ENCODE measurements at places on chromosomes 16 and 17.
A peak's percentile ranks its signal among the peaks of the same experiment; 100 is the strongest.

DNA sequence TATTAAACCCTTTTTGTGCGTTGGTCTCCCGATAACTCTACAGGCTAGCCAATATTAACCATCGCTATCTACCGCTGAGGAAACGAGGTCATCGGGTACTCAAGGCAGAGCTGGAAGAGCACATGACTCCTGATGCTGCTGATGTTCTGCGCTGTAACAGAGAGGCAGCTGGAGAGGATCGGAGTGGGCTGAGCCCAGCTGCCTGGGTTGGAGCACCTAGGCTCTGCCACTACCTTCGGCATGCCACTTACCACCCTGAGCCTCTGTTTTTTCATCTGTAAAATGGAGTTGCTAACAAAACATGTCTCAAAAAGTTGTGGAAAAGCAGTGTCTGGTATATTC, 432 bp upstream of the SLC46A1 start:
- DNase-seq, result peak; percentile 59

- DNase-seq, result no peak
Observed at GRCh38 chr16:79411805-79412204, 188.7 kb downstream of the MAF start.

DNA sequence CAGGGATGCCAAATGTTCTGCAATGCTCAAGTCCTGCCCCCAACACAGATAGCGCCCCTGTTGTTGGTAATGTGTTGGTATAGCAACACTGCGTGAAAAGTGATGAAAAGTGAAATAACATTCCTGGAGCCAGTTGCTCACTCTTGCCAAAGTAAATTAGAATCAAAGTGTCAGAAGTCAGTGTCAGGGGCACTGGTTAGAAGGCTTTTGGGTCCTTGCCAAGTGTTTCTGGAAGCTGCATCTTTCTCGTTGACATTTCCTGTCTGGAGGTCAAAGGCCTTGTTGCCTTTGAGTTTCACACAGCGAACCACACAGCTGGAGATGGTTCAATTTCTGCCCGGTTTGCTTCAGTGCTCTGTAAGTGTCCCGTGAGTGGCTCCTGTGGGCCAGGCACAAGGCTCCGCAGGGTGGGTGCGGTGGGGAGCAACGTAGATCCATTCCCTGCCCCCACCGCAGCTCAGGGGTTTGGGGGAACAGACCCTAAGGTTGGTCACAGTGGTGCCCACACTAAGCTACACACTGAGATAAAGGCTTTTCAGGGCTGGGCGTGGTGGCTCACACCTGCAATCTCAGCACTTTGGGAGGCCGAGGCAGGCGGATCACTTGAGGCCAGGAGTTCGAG, 3.6 kb upstream of the SLC16A5 start:
- no peak for DNase-seq

DNA sequence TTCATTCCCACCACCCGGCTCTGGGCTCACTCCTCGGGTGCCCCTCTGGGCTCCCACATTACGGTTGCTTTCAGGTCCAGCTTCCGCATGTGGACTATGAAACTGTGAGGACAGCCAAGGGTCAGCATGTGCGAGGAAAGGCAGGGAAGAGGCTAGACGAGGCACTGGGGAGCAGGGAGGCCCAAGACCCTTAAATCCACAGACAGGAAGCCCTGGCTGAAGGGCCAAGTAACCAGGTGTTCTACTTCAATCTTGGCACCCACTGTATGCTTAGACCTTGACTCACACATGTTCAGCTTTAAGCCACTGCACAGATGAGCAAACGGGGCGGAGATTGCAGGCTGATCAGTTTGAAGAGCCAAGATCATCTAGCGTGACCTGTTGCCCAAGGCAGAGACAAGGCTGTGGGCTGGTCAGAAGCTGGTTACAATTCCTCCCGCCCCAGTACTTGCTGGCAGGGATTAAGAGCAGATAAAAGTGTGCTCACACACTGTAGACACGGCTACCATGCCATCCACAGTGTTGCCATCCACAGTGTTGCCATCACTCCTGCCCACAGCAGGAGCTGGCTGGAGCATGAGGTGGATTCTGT, at the start of gene CES4A:
TSS of gene CES4A (plus strand) at position 393 of the 592 bp plus-strand sequence. CDS start at position 577, 184 bp downstream.
- no peak for DNase-seq

- DNase-seq, result no peak
Observed at GRCh38 chr17:53426505-53426904, 396.2 kb upstream of the KIF2B start.

GRCh38 chr16:827513-827912, 27.0 kb upstream of the GNG13 start:
- DNase-seq, result no peak

GRCh38 chr16:86850670-86851069, 272.3 kb downstream of the FOXL1 start:
- no peak for DNase-seq

DNA sequence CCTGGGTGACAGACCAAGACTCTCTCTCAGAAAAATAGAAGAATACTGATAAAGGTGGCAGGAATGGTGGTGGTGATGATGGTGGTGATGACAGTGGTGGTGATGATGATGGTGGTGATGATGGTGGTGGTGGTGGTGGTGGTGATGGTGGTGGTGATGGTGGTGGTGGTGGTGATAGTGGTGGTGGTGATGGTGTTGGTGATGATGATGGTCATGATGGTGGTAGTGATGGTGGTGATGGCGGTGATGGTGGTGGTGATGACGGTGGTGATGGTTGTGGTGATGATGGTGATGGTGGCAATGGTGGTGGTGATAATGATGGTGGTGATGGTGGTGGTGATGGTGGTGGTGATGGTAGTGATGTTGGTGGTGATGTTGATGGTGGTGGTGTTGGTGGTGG, 18.0 kb upstream of the CIITA start:
- DNase-seq, result no peak

DNA sequence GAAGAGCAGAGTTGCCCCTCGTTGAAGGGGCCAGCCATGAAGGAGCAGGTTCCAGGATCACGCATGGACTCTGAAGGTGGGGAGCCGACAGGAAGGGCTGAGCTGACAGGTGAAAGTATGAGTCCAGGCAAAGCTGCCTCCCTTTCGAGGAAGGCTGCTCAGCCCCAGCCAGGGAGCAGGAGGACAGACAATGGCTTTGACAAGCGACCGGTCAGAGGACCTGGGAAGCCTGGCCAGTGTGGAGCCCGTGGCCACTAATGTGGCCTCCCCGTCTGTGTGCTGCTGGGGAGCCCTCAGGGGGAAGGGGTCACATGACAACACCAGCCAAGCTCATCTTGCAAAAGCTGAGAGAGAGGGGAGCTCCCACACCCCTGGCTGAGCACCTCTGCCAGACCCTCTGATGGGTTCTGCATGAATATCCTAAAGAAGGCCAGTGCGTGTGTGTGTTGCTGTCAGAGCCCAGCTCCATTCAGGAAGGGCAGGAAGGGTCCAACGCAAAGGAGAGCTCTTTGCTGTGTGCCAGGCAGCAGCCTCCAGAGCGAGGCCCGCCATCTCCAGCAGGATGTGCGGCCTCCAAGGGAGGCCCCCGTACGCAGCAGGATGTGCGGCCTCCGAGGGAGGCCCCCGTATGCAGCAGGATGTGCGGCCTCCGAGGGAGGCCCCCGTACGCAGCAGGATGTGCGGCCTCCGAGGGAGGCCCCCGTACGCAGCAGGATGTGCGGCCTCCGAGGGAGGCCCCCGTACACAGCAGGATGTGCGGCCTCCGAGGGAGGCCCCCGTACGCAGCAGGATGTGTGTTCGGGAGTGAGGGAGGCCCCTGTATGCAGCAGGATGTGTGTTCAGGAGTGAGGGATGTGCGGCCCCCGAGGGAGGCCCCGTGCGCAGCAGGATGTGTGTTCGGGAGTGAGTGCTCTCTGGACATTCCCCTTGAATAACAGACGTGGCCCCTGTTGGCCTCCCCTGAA, 102.1 kb upstream of the CHMP6 start:
- no peak for DNase-seq

GRCh38 chr17:42843358-42843934, 934 bp upstream of the AOC2 start:
- no peak for DNase-seq

DNA sequence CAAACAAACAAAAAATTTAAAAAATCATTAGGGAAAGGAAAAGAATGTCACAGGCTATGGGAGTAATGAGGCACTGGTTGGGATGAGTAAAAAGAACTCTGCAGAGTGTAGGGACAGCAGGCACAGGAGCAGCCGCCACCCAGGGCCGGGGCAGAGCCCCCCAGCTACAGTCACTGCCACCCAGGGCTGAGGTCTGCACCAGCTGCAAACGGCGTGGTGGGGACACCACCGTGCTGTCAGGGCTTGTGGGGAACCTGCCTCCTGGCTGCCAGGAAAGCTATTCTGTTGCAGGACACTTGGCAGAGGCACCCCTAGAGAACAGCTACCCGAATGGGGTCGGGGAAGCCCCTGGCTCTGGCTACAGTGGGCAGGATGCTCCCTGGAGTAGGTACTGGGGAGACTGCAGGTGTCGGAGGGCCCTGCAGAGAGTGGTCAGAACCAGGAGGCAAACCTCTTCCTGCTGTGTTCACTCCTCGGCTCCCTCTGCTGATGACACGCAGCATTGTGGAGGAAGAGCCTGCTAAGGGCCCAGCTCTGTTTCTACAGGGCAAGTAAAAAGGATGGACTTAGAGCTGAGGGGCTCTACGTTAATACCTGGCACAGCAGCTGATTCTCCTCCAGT, 32.3 kb upstream of the CAPN15 start:
- DNase-seq, result peak; percentile 56

GRCh38 chr17:5027916-5028315, 7.3 kb downstream of the SLC52A1 start:
- no peak for DNase-seq

- DNase-seq, result no peak
Observed at GRCh38 chr16:89502081-89502843, 5.9 kb upstream of the SPG7 start.

- DNase-seq, result no peak
Observed at GRCh38 chr16:72743011-72743761, 304.7 kb downstream of the ZFHX3 start.

DNA sequence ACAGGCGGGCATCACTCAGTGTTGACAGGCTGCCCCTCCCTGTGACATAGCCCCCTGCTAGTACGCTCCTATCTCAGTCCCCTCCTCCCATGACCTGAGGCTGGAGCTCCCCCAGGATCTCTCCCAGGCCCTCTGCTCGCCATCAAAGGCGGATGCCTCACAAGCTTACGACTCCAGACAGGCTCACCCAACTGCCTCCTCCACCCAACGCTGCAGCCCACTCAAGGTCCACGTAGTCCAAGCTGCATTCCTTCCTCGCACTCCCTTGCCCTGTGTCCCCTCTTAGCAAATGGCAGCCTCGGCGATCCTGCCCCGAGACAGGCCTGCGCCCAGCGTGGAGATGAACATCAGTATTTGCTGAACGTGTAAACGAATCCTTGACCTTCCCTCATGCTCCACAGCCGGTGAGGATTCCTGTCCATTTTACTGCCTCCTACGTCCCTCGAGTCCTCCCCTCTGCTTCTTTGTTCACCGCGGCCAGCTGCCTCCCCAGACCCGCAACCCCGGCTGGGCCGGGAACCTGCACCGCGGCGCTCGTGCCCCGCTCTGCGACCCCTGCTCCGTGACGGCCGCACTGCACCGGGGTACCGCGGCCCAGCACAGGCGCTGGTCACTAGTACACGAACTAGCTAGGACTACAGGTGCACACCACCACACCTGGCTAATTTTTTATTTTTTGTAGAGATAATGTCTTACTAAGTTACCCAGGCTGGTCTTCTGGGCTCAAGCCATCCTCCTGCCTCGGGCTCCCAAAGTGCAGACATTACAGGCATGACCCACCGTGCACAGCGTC, 838 bp upstream of the TMEM97 start:
- DNase-seq, result no peak

DNA sequence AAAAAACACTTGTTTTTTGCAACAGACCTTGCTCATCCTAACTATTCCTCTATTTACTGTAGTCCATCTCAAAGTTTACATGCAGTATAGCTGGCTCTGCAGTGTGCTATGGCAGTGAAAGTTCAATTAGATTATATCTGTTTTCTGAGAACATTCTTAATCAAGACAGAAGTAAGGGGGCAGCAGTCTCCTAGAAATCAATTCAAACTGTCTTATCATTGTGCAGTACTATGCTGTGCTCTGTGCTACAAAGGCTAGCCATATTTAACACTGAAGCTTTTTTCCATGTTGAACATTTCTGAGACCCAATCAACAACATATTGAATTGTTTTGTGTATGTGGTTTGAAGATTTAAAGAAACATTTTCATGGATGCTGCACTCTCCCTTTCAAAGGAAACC, 11.4 kb downstream of the NETO2 start:
- DNase-seq, result no peak

DNA sequence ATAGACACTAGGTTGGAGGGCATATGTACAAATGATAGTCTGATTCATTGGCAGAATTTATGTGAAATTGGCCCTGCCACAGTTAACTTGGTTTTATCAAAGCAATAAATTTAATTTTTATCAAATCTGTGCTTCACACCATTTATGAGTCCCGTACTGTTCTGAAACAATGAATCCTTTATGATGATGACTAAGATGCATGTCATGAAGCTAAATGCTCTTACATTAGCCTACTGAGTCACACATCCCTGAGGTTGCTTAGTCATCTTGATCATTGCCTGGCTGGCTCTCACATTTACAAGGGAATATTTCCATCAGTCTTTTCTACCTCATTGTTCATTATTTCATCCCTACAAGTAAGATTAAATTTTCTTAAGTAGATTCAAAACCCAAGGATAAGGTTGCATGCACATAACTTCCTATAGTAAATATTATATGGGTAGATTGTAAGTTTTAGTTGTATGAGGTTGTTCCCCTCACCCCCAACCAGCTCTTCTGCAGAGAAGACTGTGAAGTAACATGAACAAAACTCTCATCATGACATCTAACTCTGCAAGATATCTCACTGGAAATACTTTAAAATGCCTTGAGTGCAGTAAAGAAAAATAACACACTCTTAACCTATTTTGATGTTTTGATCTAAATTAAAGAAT, 170.7 kb downstream of the CYB561 start:
- no peak for DNase-seq

GRCh38 chr17:50947782-50948543, 81.8 kb upstream of the TOB1 start:
- peak; percentile 56 for DNase-seq

- no peak for DNase-seq
Observed at GRCh38 chr17:40605306-40605705, 40.0 kb upstream of the CCR7 start.

DNA sequence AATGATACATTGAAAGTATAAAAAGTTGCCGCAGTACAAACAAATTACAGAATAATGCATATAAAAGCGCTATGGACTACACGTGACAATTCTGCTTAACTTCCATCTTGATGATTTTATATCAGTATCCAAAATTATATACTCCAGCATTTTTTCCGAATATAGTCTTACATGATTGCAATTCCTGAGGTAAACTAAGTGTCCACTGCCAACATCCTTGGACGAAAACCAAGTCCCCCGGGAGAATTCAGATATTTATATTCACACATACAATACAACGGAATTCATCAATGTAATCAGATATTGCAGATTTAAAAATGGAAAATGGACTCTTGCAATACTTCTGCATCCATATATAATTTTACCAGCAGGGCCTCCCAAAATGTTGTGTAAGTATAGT, 8.9 kb upstream of the MYH11 start:
- no peak for DNase-seq

DNA sequence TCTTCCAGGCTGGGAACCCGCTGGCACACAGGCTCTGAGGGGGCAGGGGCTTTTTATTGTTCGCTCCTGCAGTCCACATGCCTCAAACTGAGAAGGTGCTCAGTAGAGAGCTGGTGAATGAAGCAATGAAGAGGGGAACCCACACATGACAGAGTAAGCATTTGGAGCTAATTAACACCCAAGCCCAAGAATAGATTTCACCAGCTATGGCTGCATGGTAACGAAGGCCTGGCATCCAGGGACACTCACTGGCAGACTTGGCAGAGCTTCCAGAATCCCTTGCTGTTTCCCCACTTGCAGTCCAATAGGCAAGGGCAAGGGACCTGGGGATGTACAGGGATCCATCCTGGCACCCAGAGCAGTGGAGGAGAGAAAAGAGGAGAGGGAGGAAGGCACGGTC, 12.2 kb downstream of the FLOT2 start:
- DNase-seq, result no peak

All from head of caudate nucleus (tissue), 42 donors.